ENCODE measurements at places on chromosomes 5 and 9.
A peak's percentile ranks its signal among the peaks of the same experiment; 100 is the strongest.

- no peak for DNase-seq
Observed at GRCh38 chr9:70478963-70479641, 64.6 kb upstream of the KLF9 start.

DNA sequence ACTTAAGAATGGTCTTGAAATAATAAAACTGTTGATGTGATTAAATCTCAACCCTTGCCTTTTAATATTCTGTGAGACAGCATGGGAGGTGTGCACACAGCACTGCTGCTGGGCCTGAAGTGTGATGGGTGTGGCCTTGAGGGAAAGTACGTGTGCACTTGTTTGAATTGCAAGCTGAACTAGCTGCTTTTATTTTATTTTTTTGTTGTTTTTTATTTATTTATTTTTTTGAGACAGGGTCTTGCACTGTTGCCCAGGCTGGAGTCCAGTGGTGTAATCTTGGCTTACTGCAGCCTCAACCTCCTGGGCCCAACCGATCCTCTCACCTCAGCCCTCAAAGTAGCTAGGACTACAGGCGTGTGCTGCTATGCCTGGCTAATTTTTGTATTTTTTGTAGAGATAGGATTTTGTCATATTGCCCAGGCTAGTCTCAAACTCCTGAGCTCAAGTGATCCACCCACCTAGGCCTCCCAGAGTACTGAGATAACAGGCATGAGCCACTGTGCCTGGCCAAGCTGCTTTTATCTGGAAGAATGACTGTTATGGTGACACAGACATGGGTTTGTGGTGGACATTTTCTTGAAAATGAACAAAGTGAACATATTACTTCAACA lies 58.9 kb downstream of the GPR107 start:
- DNase-seq: peak; percentile 17

DNA sequence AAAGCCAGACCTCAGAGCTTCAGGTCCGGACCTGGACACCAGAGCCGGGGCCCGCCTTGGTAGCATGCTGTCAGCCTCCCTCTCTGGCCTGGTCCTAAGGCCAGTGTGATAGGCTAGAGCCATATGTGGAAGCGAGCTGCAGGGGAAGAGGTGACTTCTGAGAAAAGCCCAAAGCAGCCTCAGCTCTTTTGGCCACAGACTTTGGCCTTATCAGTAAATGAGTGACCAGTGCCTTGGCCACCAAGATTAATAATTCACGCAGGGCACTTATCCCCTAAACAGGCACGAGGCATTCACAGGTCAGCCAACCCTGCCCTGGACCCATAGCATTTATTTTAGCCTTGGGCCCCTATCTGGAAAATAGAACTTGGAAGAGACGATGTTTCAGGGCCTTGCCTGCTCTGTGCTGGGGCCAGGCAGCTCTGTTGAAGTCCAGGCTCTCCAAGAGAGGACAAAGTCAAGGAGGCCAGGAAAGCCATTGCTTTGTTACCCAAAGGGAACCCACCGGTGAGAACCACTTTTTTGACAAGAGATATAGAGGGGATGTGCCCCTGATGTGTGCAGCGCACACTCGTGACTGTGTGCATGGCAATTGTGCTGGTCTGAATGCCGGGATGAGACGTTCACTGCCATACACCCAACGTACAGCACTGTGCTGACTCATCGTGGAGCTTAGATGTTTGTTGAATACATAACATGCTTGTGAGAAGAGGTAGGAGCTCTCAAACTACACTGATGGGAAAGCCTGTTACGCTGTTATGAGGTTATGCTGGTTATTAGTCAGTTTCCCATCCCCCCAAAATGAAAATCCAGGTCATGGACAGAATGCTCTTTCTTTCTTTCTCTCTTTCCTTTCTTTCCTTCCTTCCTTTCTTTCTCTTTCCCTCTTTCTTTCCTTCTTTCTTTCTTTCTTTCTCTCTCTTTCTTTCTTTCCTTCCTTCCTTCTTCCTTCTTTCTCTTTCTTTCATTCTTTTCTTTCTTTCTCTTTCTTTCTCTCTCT lies 5.0 kb upstream of the SLC34A1 start:
- DNase-seq: peak; percentile 61

- DNase-seq: no peak
Observed at GRCh38 chr5:140973550-140973949, 7.3 kb downstream of the PCDHAC2 start.

GRCh38 chr5:8517456-8517855 lies 648.5 kb downstream of the MTRR start:
- DNase-seq: no peak

GRCh38 chr9:63817622-63818518 lies 1467.1 kb downstream of the FOXD4L5 start:
- DNase-seq: peak; percentile 67

DNA sequence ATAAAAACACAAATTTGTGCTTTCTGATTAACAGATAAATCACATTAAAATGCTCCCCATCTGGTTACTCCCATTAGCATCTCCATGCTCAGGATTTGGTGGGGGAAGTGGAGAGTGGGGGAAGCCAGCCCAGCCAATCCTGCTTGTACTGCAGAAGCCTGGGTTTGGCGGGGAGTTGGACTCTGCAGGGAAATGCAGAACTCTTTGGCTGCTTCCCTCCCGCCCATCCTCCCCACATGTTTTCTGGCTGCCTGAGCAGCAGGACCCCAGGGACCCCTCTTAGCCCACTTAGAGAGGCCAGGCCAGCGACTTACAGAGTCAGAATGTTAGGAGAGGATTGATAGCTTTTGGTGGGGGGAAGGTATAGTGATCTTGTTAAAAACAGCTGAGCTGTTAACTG lies 59.5 kb upstream of the FOXI1 start:
- DNase-seq: no peak

- DNase-seq: no peak
Observed at GRCh38 chr5:34666392-34667080, 10.4 kb downstream of the RAI14 start.

DNA sequence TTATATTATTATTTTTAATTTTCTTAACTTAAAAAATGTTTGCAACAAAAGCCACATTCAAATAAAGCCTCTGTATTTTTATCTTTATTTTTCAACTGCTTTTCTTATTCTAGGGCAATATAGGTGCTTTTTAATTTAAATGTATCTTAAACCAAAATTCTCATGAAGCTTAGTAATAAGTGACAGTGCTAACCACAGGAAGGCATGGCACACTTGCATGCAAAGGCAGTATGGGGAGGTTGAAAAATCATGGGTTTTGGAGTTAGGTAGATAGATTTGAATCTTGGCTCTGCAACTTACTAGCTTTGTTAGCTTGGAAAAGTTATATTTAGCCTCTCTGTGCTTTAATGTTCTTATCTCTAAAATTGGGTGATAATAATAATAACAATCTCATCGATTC lies 458.0 kb downstream of the DMAC1 start:
- DNase-seq: no peak

DNA sequence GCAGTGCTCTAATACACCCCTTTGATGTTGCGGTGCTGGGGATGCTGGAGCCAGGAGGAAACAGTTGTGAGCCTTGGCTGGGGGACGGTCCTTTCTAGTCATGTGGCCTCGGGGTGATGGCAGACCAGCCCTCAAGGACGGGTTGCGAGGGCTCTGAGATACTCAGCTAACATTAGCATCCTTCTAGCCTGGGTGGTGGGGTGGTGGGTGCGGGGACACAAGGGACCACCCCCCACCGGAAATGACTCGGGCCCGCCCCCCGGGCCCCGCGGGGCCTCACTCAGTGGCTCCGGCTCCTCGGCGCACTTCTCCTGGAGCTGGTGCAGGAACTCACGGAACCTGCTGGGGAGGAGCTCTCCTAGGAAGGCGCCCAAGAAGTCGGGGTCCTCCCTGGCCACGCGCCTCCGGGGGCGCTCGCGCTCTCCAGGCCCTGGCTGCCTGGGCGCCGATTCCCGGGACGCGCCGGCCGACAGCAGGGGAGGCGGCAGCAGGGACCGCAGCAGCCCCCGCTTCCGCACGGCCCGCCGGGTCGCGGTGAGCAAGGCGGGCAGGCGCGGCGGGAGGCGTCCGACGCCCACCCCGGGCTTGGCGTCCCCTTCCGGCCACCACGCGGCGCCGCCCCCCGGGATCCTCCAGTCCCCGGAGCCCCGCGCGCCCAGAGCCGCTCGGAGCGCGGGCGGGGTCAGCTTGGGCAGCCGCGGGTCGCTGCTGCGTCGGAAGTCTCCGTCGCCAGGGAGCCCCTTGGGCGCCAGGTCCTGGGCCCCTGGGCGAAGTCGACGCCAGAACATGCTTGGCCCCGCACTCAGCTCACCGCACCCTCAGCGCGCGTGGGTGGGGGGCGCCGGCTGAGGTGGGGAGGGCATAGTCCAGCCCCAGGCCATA lies 873 bp downstream of the C9orf50 start:
- no peak for DNase-seq

GRCh38 chr9:126506361-126507317 lies 107.1 kb upstream of the LMX1B start:
- DNase-seq: no peak

DNA sequence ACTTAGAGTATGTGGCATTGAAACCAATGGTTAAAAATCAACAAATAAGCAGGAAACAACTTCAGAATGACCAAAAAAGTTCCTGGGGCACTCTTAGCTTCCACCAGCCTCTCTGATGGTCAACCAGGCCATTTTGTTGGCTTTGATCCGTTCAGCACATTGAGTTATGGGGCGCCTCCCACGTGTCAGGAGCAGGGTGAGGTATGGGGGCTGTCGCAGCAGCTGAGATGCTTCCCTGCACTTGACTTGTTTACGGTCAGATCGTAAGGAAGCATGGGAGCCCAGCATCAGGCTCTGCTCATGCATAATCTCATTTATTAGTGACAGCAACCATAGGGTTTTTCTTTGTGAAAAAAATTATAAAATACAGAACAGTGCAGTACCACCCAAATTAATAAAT lies 16.7 kb downstream of the SYK start:
- no peak for DNase-seq

DNA sequence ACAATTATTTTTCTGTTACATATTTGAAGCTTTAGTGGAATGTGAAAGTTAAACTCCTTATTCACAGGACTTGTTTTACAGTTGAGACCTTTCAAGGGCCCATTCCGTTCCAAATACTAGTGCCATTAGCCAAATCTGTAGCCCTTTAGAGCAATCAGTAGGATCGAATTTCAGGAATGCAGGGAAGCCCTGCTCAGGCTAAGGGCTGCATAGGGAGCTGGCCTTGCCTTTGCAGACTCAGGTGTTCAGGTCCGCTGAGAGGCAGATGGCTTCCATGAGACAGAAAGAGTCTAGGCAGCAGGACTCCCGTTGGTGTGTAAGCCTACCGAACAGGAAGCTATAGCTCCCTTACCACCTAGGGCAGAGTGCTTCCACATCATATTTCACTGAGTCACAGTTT lies 150.1 kb upstream of the SLC27A6 start:
- no peak for DNase-seq

GRCh38 chr5:2736872-2737271 lies 14.6 kb downstream of the IRX2 start:
- DNase-seq: no peak

DNA sequence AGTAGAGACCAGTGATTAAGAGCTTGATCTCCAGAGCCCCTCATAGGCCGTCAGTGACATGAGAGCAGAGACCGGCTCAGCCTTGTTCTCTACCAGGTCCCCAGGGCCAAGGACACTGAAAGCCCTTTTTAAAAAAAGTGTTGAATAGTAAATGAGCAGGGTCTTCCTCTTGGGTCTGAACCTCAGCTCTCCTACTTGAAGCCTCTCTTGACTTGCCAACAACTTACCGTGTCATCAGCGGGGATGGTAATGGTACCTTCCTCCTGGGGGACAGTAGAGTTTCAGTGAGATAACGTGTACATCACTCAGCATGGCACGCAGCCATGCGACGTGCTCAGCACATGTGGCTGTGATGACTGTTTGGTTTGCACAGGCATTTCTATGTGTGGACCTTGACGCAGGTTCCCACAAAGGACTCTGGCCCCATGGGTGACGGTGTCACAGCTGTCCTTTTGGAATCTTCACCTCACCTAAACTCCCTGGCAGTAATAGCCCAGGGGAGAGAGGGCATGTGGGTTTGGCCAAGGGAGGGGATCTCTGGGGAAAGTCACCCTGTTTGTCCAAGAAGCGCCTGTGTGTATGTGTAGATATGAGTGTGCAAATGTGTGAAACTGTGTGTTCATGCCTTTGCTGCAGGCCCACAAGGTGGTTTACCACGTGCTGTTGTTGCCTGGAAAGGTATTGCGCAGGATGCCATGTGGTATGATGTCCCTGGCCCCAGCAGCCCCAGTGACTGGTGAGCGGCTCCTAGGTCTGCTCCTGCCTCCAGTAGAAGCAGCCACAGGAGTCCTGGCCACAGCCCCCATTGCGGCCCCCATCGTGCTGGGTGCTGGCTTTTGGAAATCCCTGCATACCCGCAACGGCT lies 18.7 kb downstream of the ERGIC1 start:
- DNase-seq: peak; percentile 54

- no peak for DNase-seq
Observed at GRCh38 chr9:69324549-69325401, at the start of gene ENTREP1. ENTREP1 (plus strand) TSS chr9:69325215; CDS start chr9:69325310, 95 bp downstream.

- no peak for DNase-seq
Observed at GRCh38 chr5:167939686-167940085, 351.8 kb upstream of the WWC1 start.

DNA sequence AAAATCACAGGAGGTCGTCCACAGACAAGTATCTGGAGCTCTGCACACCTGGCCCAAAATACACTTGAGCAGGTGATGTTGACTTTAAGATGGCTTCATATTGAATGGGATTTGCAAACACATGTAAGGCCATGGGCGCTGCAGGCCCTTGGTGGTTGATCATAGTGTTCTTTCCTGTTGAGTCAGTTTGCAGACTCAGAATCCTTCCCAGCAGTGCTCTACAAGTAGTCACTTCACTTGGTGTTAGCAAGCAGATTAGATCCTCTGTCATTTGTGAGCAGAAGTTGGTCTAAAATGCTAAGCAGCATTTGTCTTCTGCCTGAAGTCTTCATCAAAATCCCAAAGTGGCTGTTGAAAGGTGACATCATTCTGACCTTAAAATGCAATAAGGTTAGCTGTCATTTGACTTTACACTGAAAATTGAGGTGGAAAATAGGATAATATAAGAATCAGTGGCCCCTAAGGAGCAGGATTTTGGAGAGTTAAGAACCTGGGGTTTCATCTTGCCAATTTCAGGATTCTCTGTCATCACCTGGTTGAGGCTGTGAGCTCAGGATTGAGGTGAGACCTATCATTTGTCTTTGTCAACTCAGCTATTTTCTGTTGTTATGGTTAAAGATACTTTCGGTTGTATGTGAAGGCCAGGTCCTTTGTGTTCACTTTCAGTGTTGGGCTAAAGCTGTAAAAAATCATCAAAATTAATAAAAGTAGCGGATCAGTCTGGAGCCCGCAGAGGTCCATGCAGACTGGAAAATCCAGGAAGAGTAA lies 114.5 kb downstream of the LRRC70 start:
- DNase-seq: no peak

- DNase-seq: no peak
Observed at GRCh38 chr5:77758141-77758938, 17.8 kb downstream of the TBCA start.

Measured in stimulated activated CD4-positive, alpha-beta T cell treated with anti-CD3 and anti-CD28 coated beads, Interleukin-1b, Interleukin-23, amount 100 ng/mL, for 48 hours (primary cell).